Activated T-cell treated with anti-CD3 and anti-CD28 coated beads, Interleukin-2, amount 50 U/mL, for 4 hours (primary cell): ENCODE measurements at places on chromosomes 13 and 19. TPM values are rescaled to one million over a fixed set of nuclear protein-coding genes. Genes with fewer than 3 reads are reported as not detected.

ZNF808 gene
- total RNA-seq, result 12.6 TPM

GGN gene
- 0.11 TPM for total RNA-seq

OVOL3 gene
- not detected for total RNA-seq

LRRC4B gene
- not detected for total RNA-seq

LILRB5 gene
- not detected for total RNA-seq

COL4A2 gene
- total RNA-seq, result 0.63 TPM

MYCBP2 gene
- 88.3 TPM for total RNA-seq

CEACAM16 gene
- not detected for total RNA-seq
